ENCODE measurements at places on chromosomes 2 and 18.

- DNase-seq, result no peak
Measured at GRCh38 chr2:238346544-238346943, 26.2 kb downstream of the TRAF3IP1 start.

DNA sequence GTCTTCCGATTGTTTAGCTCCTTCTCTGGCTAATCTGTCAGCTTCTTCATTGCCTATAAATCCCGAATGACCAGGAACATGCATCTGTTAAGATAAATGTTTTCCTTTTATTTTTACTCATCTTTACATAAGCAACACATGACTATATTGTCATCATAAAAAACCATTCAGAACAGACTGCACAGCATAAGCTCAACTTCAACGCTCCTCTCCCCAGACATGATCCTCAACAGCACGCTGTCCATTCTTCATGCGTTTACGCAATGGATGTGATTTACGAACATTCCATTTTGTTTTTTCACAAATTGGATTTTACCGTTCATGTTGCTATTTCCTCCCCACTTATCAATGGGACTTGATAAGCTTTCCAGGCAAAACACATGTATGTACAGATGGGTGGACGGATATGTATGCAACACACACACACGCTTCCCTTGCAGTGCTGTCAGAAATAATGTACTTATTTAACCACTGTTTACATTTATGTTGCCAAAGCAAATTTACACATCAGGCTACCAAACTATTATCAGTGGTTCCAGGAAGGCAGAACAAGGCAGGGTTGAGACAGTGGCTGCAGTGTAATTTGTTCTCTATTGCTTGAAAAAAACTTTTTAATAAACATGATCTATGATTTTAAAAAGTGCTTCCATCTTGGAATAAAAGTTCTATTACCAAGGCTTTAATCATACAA, 12.2 kb downstream of the RNASEH1 start:
- no peak for DNase-seq

DNA sequence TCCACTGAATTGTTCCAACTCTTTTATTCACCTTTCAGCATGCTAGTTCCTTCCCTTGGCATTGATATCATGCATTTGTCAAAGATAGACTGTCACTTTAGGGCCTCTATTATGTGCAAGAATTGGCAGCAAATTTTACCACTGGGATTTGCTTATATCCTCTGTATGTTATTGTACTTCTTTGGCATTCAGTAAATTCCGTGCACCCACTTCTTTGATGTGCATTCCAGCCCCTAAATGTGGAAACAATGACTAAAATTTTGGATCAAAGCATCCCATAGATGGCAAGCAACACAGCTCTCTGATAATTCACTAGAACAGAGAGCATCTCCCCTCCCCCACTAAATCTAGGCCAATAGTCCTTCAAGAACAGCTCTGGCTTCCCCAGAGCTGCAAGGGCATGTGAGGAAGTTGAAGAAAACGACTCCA, 399.0 kb upstream of the HNRNPA3 start:
- DNase-seq, result no peak

GRCh38 chr2:85309699-85310321, 18.0 kb downstream of the TGOLN2 start:
- DNase-seq, result no peak

GRCh38 chr18:9048808-9049494, 53.5 kb upstream of the NDUFV2 start:
- DNase-seq, result no peak

GRCh38 chr2:224260372-224261020, 141.4 kb downstream of the FAM124B start:
- no peak for DNase-seq

DNA sequence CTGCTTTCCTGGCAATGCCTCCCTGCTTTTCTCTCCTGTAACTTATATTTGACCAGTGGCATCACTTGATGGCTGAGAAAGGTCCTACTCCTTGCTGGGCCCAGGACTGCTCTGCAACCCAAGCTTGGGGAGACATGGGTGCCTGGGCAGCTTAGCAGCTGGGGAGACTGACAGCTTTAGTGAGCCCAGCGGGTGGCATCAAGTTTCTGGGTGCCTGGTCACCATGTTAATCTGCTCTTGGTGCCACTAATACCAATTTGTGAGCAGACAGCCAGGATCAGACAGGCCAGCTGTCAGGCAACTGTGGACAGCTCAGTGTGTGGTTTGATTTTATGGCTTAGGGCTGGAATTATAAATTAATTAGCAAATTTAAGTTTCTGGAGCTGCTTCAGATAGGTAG, 144.8 kb upstream of the GLI2 start:
- DNase-seq, result no peak

DNA sequence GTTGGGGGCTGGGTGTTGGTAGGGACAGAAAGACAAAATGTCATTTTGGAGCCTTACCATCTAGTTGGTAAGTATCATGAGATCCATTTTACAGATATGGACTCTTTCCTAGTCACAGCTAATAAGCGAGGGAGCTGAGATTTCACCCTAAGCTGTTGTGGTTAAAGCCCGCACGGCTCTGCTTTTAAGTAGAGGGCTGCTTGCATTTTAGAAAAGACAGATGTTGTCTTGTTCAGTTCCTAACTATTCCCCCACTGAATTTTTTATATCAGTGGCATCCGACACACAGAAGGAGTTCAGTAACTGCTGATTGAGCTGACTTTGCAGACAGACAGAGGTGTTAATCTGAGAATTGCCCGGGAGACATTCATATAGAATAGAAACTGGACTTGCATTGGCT, 3.7 kb downstream of the QPCT start:
- DNase-seq, result no peak

DNA sequence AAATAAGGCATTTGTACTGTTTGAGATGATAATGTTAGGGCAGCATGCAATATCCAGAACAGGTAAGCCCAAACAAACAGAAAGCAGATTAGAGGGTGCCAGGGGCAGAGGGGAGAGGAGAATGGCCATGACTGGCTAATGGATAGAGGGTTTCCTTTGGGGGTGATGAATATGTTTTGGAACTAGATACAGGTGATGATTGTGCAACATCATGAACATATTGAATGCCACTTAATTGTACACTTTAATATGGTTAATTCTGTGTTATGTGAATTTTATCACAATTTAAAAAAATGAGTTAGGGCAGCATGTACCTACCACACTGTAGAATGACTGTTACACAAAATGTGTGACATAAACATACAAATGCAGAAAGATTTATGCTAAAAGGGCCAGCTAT, 255.5 kb upstream of the FN1 start:
- no peak for DNase-seq

DNA sequence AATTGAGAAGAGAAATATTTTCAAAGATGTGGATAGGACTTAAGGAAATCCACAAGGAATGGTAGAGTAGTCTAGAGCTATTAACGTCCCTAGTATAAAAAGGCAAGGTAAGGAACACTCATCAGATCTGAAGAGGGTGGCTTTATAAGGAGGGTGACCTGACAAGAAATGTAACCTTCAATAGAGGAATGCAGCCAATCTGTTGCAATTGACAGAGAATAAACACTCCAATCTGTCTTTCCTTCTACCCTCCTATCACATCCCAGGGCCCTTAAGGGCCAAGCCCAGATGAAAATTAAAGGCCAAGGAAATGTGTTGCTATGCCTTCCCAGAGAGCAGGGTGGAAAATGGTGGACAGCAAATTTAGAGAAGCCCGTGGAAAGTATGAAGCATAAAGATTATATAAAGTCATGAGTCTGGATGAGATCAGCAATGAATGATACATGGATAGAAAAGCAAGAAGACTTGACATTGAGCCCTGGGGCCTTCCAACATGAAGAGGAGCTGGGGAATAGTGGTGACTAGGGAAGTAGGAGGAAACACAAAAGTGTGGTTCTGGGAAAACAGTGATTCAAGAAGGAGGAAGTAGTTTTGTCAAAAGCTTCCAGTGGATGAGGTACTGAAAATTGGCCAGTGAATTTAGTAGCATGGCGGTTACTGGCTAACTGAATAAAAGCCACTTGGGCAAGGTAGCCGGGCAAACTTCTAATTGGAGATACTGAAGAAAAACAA, 270.6 kb upstream of the TANK start:
- DNase-seq, result no peak

DNA sequence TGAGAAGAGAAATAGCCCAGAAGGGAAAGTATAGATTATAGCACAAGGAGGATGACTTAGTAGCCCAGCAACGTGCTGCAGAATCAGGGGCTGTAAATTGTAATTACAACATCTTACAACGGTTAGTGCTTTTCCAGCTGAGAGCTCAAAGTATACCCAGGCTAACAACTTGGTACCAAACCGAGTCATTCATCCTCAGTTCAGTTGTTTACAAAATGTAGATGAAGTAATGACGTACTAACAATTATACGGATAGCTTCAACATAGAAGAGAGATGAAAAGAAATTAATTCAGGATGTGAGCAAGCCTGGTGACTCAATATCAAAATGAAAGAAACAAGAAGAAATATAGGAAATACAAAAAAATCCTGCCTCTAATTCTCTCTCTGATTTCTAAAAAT, 99.2 kb downstream of the DYNAP start:
- DNase-seq, result no peak

DNA sequence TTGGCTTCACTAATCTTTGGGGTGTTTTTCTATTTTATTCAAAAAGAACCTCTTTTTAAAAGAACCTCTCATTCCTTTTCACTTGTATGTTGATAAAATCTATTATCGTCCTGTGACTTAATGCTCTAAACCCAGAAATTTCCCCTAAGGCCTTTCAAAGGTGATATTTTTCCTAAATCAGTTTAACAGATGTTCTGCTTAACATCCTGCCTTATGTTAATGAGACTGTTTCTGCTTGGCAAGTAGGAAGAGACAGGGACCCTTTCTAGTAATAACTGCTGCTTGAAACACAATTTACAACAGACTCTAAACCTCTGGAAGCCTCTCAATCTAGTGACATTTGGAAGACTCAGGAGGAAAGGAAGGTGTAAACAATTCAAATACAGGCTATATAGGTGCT, 128.8 kb downstream of the KCNJ3 start:
- DNase-seq, result no peak

- no peak for DNase-seq
Measured at GRCh38 chr2:164613321-164613982, 7.8 kb downstream of the GRB14 start.

DNA sequence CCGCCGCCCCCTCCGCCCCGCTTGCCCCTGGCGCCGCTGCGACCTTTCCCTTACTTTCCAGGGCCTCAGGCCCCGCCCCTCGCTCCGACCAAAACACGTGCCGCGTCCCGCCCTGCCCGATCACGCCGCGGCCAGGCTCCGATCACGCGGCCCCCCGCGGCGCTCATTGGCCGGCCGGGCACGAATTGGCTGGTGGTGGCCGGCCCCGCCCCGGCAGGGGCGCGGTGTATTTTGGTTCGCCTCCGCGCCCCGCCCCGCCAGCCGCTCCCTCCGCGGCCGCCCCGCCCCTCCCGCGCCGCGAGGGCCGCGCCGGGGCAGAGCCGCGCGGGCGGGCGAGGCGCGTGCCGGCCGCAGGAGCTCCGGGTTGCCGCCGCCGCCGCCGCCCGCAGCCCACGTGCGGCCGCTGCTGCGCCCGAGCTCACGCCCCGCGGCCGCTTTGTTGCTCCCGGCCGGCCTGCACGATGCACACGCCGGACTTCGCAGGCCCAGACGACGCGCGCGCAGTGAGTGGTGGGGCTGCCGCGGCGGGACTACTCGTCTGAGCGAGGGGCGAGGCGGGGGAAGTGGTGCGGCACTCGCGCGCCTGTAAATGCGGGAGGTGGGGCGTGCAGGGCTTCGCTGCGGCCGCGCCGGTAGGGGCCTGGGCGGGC, at the start of gene KLF11:
Gene KLF11 (plus strand): TSS at position 295 of the 650 bp plus-strand sequence. CDS start 167 bp downstream, at position 462.
- DNase-seq, result peak; percentile 93

- DNase-seq, result no peak
Measured at GRCh38 chr2:195818526-195818925, 161.5 kb downstream of the SLC39A10 start.

DNA sequence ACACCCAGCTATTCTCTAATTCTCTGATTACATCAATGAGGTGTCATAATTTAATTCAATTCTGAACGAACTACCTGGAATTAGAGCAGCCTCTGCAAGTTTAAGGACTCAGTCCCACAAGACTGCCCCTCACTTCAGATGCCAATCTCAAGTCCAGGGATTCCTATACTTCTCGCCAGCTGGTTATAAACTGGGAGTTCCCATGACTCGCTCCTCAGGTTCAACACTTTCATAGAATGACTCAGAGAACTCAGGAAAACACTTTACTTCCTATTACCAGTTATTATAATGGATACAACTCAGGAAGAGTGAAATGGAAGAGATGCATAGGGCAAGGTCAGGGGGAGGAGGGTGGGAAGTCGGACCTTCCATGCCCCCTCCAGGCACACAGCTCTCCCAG, 112.3 kb upstream of the ATP5MC3 start:
- no peak for DNase-seq

DNA sequence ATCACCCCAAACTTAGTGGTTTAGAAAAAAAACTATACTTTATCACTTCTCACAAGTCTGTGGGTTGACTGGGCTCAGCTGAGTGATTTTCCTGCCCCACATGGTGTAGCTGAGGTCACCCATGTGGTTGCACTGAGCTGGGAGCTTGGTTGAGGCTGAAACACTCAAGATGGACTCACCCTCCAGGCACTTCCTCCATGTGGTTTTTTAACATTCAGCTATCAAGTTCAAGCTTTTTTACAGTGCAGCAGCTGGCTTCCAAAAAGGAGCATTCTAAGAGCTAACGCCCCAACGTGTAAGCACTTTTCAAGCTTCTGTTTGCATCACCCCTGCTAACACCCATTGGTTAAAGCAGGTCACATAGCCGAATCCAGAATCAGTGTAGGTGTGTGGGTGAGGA, 105.9 kb upstream of the CREB1 start:
- DNase-seq, result no peak

GRCh38 chr2:221120643-221121042, 451.5 kb downstream of the EPHA4 start:
- DNase-seq, result no peak

DNA sequence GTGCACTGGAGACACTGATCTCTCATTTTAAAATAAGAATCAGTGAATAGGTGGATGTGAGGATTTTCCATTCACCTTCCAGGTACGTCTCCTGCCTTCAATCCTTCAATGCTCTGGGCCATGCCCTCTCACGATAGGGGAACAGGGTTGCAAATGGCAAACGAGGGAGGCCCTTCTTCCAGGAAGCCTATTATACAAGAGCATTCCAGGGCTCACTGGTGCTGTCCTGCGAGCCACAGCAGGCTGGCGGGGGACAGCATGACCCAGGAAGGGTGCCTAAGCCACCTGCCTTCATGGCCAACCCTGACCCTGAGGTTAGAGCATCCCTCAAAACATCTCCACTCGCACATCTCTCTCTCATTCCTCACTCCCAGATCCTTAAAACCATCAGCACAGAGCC, 20.6 kb upstream of the ID2 start:
- DNase-seq, result no peak

DNA sequence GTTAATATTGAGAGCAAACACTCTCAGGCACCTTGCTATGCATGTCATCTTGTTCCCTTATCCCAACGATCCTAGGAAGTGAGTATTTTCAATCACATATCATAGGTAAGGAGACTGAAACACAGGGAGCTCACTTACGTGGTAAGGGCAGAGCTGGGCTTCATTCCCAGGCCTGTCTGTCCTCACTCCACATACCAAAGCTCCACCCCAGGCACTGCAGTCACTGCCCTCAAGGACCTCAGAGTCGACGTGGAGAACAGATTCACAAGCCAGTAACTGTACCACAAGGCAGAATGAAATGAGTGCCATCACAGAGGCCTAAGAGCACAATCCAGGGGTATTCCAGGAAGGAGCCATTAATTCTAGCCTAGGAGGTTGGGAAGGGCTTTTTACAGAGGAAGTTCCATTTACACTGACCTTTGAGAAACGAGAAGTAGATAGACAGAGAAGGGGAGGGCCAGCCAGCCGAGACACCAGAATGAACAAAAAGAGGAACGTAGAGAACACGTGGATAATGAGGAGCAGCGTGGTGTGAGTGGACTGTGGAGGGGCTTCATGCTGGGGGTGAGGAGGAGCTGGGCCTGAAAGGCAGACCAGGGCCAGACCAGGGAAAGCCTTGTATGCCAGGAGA, 48.6 kb downstream of the KIAA2012 start:
- DNase-seq, result no peak

Measured in ecto neural progenitor cell (in vitro differentiated cells).